ENCODE measurements at places on chromosomes 1 and 21.
A peak's percentile ranks its signal among the peaks of the same experiment; 100 is the strongest.

GRCh38 chr1:203555511-203556046 lies 61.6 kb downstream of the OPTC start:
- no peak for DNase-seq

DNA sequence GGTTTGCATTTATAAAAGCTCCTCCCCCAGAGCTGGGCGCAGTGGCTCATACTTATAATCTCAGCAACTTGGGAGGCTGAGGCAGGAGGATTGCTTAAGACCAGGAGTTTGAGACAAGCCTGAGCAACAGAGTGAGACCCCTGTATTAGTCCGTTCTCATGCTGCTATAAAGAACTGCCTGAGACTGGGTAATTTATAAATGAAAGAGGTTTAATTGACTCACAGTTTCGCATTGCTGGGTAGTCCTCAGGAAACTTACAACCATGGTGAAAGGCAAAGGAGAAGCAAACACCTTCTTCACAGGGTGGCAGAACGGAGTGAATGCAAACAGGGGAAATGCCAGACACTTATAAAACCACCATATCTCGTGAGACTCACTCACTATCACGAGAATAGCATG lies 52.5 kb downstream of the ZNF684 start:
- DNase-seq = no peak

DNA sequence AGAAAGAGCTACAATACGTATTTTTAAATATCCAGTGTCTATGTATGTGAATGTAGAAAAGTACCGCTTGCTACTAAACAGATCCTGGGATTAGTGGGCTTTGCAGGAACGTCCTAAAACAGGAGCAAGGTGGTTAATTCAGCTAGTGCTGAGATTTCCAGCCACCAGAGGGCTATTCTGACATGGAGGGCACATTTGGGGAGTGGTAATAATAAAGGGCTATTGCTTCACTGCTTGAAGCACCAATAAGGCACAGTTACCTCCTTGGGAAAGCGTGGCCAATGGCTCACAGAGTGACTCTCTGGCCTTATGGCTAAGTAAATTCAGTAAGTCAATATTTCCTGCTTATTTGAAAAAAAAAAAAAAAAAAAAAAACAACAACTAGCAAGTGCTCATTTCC lies 152.4 kb downstream of the GABPA start:
- DNase-seq = no peak

GRCh38 chr1:9093091-9093490 lies 23.7 kb upstream of the SLC2A5 start:
- peak; percentile 22 for DNase-seq

DNA sequence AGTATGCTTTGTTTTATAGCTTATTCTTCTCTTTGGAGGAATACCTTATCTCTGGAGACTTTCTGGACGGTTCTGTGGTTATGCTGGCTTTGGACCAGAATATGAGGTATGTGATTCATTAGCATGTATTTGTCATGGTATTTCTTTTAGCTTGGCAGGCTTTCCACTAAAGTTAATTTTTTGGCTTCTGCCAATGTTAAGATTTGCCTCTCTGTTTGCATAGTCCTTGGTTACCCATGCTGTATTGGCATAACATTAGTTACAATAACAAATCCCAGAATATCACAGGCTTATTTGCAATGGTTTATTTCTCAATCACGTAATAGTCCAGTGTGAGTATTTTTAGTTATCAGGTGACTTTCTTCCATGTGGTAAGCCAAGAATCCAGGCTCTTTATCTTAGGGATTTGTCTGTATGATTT lies 9.7 kb downstream of the ZMPSTE24 start:
- DNase-seq = no peak

GRCh38 chr1:207336559-207337467 lies 15.3 kb downstream of the CD55 start:
- peak; percentile 30 for DNase-seq

DNA sequence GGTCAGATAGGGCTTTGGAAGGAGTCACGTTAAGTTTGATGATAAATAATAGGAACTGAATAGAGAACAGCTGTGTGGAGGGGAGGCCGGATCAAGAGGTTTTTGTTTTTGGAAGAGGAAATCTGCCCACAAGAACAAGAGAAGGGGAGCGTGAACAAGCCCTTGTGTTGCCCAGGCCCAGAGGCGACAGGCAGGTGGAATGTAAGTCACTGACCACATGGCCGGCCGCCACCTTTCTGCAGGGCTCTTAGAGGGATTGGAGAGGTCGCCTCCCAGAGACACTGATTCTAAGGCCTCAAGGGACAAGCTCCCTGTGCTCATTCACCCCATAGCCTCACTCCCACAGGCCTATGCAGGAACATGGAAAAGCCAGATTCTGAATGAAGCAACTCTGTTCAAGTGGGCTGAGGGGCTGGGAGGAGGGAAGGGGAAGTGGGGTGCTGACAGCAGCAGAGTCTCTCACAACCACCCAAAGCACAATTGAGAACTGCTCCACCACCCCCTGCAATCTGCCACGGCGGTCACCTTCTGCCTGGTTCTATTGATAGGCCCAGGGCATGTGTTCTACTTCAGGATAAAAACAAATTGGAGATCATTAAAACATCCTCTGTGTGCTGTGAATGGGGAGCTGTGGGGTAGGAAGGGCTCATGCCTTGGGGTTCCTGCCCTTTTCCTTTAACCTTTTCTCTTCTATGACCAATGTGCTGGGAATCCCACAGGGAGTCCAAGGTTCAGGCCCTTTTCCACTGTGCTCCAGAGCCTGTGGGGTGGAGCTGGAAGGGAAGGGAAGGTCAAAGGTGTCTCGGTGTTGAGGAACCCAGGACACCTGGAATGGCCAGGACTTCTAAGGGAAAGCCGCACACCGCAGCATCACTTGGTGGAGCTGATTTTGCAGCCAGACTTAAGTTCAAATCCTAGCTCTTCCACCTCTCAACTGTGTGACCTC lies 63.3 kb upstream of the PARP1 start:
- DNase-seq = peak; percentile 56

- DNase-seq = no peak
Measured at GRCh38 chr1:46552357-46553237, 1.1 kb upstream of the KNCN start.

GRCh38 chr21:30620522-30620921 lies at the start of gene KRTAP20-4:
Gene KRTAP20-4, plus strand, starts transcription at chr21:30620627.
- DNase-seq = no peak

DNA sequence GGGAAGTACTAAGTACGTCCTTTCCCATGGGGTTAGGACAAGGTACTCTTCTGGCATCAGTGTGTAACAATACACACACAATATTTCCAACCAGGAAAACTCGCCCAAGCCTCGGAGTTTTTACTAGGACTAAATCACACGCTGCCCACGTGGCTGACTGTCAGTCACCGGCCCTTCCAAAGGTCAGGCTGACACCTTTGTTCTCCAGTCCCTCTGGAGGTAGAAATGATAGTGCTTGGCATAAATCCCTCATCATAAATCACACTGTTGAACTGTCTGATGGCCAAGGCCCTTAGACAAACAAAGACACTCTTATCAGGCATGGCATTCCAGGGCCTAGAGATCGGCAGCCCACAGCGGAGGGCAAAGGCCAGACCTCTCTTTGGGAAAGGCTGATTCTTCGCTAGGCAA lies 16.9 kb upstream of the SLAMF9 start:
- no peak for DNase-seq

DNA sequence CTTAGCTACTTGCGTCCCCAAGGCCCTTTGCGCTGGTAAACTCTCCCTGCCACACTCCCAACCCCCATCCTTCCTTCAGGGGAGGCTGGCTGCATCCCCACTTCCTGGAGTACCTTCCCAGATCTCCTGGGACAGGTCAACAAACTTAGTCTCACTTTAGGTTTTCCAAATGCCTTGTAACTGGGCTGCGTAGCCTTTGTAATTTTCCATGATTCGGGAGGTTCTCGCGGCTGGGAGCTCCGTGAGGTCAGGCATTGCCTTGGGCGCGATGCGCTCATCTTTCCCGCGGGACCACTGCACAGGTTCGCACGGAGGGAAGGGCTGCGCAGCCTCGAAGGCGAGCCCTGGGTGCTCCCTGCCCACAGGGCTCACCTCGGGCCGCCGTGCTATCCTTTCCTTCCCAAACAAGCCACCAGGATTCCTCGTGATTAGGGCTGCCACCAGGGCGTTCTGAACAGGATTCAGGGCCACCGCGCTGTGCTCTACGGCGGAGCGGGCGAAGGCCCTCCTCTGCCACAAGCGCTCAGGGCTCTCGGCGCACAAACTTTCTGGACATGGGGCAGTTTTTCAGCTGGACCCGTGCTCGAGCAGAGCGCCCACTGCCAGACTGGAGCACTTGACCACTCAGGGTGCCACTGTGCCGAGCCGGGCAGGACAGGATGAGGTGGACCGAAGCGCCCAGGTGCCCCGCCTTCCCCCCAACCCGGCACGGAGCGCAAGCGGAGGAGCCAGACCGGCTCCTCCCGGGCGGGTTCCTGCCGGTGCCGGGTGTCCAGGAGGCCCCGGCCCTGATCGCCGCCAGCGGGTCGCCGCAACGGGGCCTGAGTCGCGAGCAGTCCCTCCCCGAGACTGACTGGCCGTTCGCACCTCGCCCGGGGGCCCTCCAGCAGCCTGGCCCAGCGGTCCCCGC lies 1.1 kb downstream of the TMPRSS2 start:
- DNase-seq = no peak

GRCh38 chr1:113095790-113096455 lies 22.9 kb downstream of the LRIG2 start:
- no peak for DNase-seq

GRCh38 chr1:66981679-66982078 lies 56.9 kb downstream of the MIER1 start:
- DNase-seq = no peak

DNA sequence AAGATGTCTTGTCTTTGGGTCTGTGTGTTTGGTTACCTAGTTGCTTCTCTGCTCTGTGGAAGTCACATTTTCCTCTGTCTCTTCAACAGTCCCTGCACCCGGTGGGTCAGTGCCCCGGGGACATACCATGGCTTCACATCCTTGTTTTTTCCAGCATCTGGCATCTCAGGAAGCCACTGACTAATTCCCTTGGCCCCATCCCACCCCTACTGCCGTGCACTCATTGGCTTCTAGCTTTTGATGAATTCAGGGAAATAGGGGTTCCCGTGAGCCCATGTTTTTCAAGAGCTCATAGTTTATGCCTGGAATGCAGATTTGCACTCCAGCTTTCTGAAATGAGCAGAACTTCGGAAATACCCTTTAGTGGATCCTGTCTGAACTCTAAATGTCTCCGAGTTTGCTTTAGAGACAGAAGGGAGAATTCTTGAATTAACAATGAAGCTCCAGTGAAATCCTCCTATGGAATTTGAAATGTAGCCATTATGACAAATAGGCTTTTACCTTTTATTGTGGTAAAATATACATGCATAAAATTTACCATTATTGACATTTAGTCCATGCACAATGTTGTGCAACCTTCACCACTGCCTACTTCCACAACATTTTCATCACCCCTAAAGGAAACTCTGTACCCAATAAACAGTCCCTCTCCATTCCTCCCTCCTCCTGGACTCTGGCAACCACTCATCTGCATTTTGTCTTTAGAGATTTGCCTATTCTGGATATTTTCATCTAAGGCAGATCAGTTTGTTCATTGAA lies 67.5 kb downstream of the CLIC6 start:
- no peak for DNase-seq

GRCh38 chr1:93093332-93094006 lies 14.4 kb downstream of the MTF2 start:
- no peak for DNase-seq

DNA sequence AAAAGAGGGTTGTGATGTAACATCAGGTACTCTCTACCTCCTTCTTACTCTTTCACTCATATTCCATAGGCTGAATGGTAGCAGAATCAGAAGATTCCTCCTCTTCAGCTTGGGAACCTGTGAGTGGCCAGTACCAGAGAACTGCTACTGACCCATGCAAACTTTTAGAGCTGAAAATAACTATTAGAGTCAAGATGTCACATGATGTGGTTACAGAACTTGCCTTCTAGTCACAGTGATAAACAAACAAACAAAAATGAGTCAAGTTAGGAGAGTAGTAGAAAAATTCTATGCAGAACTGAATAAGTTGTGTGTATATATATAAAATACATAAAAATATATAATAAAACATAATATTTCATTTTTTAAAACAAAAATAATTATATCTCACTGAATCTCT lies 47.6 kb upstream of the RGS1 start:
- DNase-seq = no peak

DNA sequence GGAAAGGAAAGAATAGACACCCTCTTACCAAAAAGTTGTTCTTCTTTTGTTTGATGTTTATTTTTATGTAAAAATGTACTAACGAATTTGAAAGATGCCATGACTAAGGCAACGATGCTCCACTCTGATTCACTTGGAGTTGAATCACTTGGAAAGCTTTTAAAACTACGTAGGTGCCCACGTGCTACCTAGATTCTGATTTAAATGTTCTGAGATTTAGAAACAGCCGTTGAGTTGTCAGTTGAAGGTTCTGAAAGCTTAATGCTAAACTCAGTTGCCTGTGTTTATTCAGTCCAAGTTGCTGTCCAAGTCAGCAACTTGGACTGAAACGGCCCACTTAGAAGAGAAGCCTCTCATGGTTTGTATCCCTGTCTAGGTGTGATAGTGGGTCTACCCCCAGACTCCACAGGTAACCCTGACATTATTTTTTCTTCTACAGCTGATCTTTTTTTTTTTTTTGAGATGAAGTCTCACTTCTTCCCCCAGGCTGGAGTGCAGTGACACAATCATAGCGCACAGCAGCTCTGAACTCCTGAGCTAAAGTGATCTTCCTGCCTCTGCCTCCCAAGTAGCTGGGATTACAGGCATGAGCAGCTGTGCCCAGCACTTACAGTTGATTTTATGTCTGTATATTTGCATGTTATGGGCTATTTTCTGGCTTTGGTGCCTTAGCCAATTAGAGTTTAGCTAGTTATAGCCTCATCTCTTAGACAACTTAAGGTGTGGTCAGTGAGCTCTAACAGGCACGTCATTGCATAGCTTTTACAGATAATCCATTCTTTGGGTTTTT lies 1.4 kb upstream of the VAMP4 start:
- DNase-seq = peak; percentile 29

GRCh38 chr1:39194398-39195051 lies 10.0 kb upstream of the MACF1 start:
- DNase-seq = no peak

DNA sequence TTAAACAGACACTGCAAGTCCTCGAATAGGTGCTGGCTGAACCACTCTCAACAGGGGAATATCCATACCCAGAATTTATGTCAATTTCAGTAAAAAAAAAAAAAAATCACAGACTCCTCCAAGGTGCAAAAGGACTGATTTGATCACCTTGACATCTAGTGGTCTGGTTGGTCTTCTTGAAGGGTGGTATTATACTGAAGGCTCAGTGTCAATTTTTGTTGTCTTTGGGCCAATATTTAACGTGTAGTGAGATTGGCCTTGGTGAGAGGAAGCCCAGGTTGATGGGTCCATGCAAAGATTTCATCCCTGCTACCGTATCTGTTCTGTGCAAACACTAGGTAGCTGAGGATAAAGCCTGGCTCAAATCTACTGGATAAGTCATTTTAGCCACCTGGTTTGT lies 4.0 kb upstream of the GBP5 start:
- no peak for DNase-seq

DNA sequence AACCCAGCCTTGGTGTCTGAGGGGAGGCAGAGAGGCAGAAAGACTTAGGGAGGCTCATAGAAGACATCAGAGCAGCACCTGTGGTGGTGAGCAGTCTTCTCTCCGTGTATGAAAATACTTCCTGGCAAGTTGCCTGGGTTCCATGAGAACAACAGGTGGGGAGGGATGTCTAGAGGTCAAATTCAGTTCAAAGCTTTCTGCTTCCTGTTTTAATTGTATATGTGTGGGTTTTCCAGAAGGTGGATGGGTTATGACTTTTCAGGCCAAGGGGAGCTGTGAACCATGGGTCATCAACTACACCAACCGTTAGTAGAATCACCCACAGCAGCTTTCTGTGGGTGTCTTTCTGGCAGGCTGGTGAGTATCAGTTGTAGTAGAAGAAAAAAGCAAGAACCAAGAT lies 4.1 kb upstream of the FCRL2 start:
- DNase-seq = no peak

- DNase-seq = no peak
Measured at GRCh38 chr21:31754708-31754960, 22.7 kb upstream of the SCAF4 start.
